ENCODE measurements at places on chromosomes 5 and 9. TPM values are rescaled to one million over a fixed set of nuclear protein-coding genes. Genes with fewer than 3 reads are reported as not detected.

CARTPT gene
- not detected for total RNA-seq

PCDHB2 gene
- total RNA-seq = 1.6 TPM

NRG2 gene
- 3.5 TPM for total RNA-seq

SLC6A3 gene
- not detected for total RNA-seq
